Activated naive CD8-positive, alpha-beta T cell treated with anti-CD3 and anti-CD28 coated beads, Interleukin-2, amount 50 U/mL, for 24 hours (primary cell): ENCODE measurements at places on chromosomes 7 and 10.

GRCh38 chr10:11243425-11244222, 226.0 kb downstream of the CELF2 start:
- H3K36me3 ChIP-seq: peaks cover 36% of the 10 kb centered on the region
- peak overlapping the region; percentile 50 for H3K4me3 ChIP-seq
- DNase-seq: no peak
- H3K27ac ChIP-seq: no peak overlapping the region
- peaks cover 9% of the 10 kb centered on the region for H3K4me1 ChIP-seq

DNA sequence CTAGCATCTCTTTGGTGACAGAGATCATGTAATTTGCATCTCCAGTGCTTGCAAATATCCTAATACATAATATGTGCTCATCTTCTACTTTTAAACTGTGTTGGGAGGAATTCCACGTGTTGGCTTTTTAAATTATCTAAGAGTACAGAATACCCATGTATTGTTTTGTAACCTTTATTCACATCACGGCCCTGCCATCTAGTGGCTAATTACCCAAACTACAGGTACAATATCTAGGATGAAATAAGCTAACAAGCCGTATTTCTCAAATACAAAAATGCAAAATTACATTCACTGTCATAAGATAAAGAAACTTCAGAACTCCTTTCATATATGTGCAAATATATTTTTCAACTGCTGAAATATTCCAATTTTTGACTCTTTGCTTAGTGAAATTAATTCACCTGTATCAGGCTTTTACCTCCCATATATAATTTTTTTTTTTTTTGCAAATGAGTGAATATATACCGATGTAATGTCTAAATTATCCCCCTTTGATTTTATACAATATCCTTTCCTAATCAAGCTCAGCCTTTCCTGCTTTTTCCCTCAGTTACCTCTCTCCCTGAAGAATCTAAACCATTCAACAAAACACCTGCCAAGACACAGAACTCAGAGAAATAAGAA, 30.3 kb upstream of the LSM8 start:
- peak; percentile 5 for DNase-seq
- H3K4me3 ChIP-seq: no peak overlapping the region
- H3K27ac ChIP-seq: no peak overlapping the region
- H3K4me1 ChIP-seq: no peaks in the 10 kb centered on the region

- no peaks in the 10 kb centered on the region for H3K36me3 ChIP-seq
- H3K27ac ChIP-seq: no peak overlapping the region
- no peaks in the 10 kb centered on the region for H3K4me1 ChIP-seq
- no peak overlapping the region for H3K4me3 ChIP-seq
- H3K27me3 ChIP-seq: peaks cover 4% of the 10 kb centered on the region
These were observed 538.5 kb upstream of the FOXK1 start for GRCh38 chr7:4143511-4144171.

- DNase-seq: no peak
- peaks cover 12% of the 10 kb centered on the region for H3K4me1 ChIP-seq
- H3K27me3 ChIP-seq: no peaks in the 10 kb centered on the region
- no peak overlapping the region for H3K27ac ChIP-seq
- no peaks in the 10 kb centered on the region for H3K36me3 ChIP-seq
- no peak overlapping the region for H3K4me3 ChIP-seq
These were observed 89.3 kb upstream of the RET start for GRCh38 chr10:42987575-42987974.

DNA sequence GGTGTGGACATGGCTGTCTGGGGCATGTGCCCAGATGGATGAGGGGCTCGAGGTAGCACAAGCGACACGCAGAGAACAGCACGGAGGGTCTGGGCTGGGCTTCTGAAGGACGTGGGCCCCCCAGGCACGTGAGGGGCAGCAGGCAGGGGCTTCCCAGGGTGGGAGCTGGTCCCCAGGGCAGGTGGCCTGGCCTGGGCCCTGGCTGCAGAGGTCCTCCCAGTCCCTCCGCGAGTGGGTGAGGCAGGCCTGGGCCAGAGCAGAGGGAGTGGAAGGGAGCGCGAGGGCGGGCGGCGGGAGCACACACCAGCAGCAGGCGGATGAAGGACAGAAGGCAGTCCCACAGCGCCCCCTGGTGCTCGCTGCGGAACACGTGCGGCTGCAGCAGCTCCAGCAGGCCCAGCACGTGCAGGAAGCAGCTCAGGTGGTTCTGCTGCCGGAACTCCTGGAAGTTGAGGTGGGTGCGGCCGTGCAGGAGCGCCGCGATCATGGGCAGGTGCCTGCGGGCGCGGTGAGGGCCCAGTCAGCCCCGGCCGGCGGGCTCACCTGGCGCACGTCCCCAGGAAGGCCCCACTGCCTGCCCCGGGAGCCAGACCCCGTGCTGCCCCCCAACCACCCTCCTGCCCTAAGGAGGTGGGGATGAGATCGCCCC, 14.7 kb upstream of the MICALL2 start:
- H3K36me3 ChIP-seq: peaks cover 2% of the 10 kb centered on the region
- peak; percentile 89 for DNase-seq
- peaks cover 5% of the 10 kb centered on the region for H3K4me1 ChIP-seq
- H3K27ac ChIP-seq: no peak overlapping the region
- no peak overlapping the region for H3K4me3 ChIP-seq

GRCh38 chr10:30017556-30017955, 41.8 kb downstream of the JCAD start:
- no peaks in the 10 kb centered on the region for H3K36me3 ChIP-seq
- no peak overlapping the region for H3K4me3 ChIP-seq

- H3K4me3 ChIP-seq: no peak overlapping the region
- H3K36me3 ChIP-seq: no peaks in the 10 kb centered on the region
- peaks cover 9% of the 10 kb centered on the region for H3K27me3 ChIP-seq
- no peak overlapping the region for H3K27ac ChIP-seq
These were observed 72.0 kb downstream of the C10orf143 start for GRCh38 chr10:130038611-130039109.

DNA sequence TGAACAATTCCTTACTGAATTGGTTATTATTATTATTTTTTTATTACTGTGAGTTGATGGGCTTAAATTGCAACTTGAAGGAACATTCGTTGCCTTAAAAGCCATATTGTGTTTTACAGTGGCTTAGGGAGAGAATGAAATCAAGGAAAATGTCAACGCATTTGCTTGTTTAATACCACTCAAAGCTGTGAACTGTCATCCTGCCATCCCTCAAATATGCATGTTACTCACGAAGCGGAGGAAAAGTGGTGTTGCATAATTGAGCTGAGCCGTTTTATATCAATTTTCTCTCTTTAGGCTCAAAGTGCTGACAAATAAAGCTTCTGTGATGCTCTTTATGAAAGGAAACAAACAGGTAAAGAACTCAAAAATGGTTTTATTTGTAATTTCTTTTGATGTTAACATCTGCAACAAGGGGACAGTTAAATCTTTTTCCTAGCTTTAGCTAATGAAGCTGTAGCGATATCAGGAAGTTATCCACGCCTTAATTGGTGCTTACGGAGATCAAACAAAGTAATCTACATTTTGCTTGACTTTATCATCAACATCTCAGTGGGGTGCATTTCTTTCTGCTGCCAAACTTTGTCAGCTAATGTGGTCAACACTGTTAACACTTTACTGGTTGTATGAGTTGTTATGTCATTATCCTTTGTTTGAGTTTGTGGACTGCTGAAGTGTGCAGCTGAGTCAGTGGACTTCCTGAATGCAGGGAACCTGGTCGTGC, 33.1 kb downstream of the GLRX3 start:
- H3K27ac ChIP-seq: no peak overlapping the region
- H3K4me1 ChIP-seq: peaks cover 36% of the 10 kb centered on the region
- no peak for DNase-seq
- no peaks in the 10 kb centered on the region for H3K27me3 ChIP-seq

DNA sequence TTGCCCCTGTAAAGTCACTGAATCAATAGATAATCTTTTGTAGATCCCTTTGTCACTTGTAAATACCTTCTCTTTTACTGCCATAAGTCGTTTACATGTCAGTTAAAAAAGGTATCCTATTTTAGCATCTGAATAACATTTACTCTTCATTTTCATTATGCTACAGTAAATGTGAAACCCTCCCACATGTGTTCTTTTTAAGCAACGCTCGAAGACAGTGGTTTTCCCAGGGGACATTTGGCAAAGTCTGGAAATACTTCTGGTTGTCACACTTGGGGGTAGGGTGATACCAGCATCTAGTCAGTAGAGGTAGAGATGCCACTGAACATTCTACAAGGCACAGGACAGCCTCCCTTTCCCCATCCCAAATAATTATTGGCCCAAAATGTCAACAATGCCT, 23.7 kb downstream of the ATAD1 start:
- DNase-seq: no peak
- H3K27me3 ChIP-seq: no peaks in the 10 kb centered on the region
- H3K4me3 ChIP-seq: no peak overlapping the region
- peaks cover 55% of the 10 kb centered on the region for H3K36me3 ChIP-seq

DNA sequence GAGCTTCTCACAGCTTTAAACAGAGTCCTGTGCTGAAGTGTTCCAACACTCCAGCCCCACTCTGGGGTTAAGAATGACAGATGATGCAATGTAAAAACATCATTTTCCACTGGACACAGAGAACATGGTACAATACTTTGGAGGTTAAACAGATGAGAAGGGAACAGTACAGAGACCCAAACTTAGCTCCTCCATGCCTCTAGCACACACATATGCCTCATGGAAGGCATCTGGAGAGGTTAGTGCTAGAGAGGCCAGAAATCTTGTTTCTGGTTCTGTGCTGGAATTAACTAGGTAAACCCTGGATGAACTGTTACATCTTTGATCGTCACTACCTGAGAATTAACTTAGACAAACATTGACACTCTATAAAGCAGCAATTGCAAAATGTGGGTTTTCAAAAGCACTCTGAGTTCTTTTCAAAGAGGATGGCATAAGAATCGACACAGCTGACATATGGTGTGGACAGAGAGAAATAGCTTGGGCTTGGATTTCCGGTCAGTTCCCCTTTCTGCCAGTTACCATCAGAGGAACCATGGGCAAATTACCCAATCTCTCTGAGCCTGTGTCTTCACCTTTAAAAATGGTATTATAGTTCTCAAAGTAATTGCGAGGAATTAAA, 81.9 kb downstream of the KCNMA1 start:
- no peak for DNase-seq
- no peaks in the 10 kb centered on the region for H3K27me3 ChIP-seq
- no peak overlapping the region for H3K27ac ChIP-seq
- H3K4me3 ChIP-seq: no peak overlapping the region
- no peaks in the 10 kb centered on the region for H3K4me1 ChIP-seq
